ENCODE measurements at places on chromosomes 11 and 22.

GRCh38 chr11:125370561-125371389, 125.3 kb downstream of the FEZ1 start:
- no peaks in the 10 kb centered on the region for H3K36me3 ChIP-seq
- no peak for DNase-seq
- no peak overlapping the region for H3K4me3 ChIP-seq

GRCh38 chr11:88421530-88421929, 84.0 kb upstream of the CTSC start:
- H3K27me3 ChIP-seq, result no peaks in the 10 kb centered on the region

GRCh38 chr22:33921525-33922348, 1.5 kb upstream of the LARGE1 start:
- H3K4me3 ChIP-seq, result peak overlapping the region; percentile 27
- H3K36me3 ChIP-seq, result no peaks in the 10 kb centered on the region
- no peak overlapping the region for H3K27ac ChIP-seq
- H3K27me3 ChIP-seq, result peaks cover 70% of the 10 kb centered on the region
- DNase-seq, result no peak

DNA sequence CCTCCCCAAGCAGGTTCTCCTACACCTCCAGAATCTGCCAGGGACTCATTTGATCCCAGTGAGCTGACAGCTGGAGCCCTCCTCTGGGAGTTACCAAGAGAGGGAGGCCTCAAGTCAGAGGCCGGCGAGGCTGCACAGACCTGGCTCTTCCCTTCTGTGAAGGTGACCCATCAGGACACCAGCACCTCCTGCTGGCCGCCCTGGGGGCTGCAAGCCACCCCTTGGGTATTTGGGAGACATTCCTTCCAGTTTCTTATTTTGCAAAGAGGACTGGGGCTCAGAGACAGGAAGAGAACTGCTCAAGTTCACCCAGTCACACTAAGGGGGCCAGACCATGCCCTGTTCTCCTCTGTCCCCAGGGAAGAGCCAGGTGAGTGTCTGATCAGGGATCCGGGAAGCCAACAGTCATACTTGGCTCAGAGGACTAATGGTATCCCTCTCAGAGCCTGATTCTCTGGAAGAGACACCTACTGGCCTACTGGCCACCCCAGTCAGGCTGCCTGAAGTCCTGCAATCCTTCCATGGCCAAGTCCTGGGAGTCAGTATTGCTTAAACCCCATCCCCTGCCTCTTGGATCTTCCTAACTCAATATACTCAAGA, 40.5 kb upstream of the RIC3 start:
- no peaks in the 10 kb centered on the region for H3K36me3 ChIP-seq
- peaks cover 44% of the 10 kb centered on the region for H3K4me1 ChIP-seq
- H3K27ac ChIP-seq, result no peak overlapping the region

DNA sequence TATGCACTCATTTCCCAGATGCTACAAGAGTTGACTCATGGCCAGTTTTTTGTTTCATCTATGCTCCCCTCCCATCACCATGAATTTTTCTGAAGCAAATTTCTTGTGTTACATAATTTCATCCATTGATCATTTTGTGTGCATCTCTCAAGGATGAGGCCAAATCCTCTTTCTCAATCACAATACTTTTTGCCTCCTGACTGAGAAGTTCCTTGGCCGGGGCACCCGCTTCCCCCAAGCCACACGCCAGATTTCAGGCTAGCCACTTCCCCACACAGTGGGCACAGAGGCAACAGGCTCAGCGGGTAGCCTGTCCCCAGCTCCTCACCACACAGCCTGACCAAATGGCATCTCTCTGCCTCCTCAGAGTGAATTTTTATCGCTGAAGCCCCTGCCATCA, 9.8 kb upstream of the DSCAML1 start:
- H3K4me3 ChIP-seq, result no peak overlapping the region
- H3K27ac ChIP-seq, result peak overlapping the region; percentile 68
- peak; percentile 82 for DNase-seq
- H3K27me3 ChIP-seq, result no peaks in the 10 kb centered on the region
- no peaks in the 10 kb centered on the region for H3K36me3 ChIP-seq

DNA sequence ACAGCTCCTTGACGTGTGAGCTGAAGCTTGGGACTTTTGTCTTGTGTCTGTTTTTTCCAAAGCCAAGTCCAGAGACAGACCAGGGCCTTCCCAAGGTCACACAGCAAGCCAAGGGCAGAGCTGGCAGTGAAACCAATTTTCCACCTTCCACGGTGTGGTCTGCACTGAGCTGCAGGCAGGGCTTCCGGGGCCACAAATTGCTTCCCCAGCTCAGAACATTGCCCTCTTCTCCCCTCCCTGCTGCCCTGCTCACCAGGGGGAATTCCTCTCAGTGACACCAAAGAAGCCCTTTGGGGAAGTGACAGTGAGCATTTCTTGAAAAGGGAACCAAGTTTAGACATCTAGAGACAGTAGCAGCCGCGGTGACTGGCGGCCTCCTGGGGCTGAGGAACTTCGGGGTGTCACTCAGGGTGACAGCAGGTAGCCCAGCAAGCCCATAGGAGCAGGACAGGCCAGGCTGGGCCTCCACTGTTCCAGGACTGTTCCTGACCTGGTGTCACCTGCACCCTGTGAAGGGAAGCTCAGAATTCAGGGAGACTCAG, 9.2 kb downstream of the FXYD2 start:
- H3K27me3 ChIP-seq, result no peaks in the 10 kb centered on the region
- peak overlapping the region; percentile 99 for H3K27ac ChIP-seq
- no peak overlapping the region for H3K4me3 ChIP-seq
- H3K4me1 ChIP-seq, result peaks cover 62% of the 10 kb centered on the region
- H3K36me3 ChIP-seq, result no peaks in the 10 kb centered on the region

GRCh38 chr11:72418834-72419560, 15.3 kb downstream of the CLPB start:
- H3K4me3 ChIP-seq, result no peak overlapping the region
- peak overlapping the region; percentile 53 for H3K27ac ChIP-seq
- H3K4me1 ChIP-seq, result peaks cover 16% of the 10 kb centered on the region
- no peaks in the 10 kb centered on the region for H3K27me3 ChIP-seq
- no peak for DNase-seq
- peaks cover 50% of the 10 kb centered on the region for H3K36me3 ChIP-seq

Measured in CD14-positive monocyte (primary cell).